CD4-positive, alpha-beta T cell treated with Interleukin-6 at 100 ng/mL for 8 hours (primary cell): ENCODE measurements at places on chromosomes 11 and 22.

DNA sequence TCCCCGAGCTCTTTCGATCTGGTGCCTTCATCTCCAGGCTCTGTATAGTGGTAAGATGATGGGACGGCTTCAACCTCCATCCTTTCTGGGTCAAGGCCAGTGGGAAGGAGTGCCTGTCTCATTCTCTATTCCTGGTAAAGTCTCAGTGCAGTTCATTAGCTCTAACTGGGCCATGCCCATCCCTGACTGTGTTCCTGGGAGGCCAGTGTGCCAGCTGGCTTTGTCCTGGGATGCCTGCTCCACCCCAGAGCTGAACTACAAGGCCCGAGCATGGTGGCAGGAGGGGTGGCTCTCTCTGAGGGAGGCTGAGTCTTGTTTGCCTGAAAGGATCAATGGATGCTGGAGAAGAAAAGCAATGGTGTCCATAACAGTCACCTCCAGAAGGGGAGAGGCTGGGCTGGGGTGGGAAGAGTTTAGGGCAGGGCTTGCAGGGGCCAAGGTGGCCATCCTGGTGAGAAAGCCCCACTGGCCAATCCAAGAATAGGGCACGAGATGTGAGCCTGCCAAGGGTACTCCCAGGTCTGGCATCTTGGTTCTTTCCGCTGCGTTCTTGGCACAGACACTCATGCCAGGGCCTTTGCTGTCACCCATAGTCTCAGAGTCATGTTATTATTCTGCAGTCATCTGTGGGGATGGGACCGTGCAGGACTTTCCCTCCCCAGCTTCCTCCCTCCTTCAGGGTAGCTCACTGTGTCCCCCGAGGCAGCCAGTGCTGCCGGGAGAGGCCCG is 60.1 kb downstream of the PARVB start:
- DNase-seq = no peak

GRCh38 chr22:35538801-35539321 is 1.8 kb upstream of the RASD2 start:
- no peak for DNase-seq

- DNase-seq = peak; percentile 79
These were observed at the start of gene TMEM184B for GRCh38 chr22:38272373-38273134. Gene TMEM184B (minus strand): TSS chr22:38273010. CDS start chr22:38247961, 25,049 bp downstream.

DNA sequence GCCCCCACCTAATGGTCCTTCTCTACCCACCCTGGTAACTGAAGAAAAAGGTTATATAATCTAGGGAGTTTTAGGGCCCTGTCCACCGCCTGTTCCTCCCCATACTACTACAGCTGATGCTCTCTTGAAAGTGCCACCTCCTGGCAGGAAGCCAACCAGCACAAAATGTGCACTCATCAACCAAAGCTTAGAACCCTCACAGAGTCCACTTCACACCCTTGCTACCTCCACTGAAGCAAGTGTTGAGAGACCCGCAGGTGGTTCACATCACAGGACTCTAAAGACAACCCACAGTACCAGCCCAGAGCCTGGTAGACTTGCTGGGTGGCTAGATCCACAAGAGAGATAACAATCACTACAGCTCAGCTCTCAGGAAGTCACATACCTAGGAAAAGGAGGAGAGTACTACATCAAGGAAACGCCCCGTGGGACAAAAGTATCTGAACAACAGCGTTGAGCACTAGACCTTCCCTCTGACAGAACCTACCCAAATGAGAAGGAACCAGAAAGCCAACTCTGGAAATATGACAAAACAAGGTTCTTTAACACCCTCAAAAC is 17.5 kb upstream of the OR10W1 start:
- DNase-seq = no peak

GRCh38 chr11:19775622-19776021 is 63.0 kb downstream of the NAV2 start:
- DNase-seq = no peak

GRCh38 chr11:78432956-78433355 is 15.3 kb upstream of the GAB2 start:
- DNase-seq = no peak

DNA sequence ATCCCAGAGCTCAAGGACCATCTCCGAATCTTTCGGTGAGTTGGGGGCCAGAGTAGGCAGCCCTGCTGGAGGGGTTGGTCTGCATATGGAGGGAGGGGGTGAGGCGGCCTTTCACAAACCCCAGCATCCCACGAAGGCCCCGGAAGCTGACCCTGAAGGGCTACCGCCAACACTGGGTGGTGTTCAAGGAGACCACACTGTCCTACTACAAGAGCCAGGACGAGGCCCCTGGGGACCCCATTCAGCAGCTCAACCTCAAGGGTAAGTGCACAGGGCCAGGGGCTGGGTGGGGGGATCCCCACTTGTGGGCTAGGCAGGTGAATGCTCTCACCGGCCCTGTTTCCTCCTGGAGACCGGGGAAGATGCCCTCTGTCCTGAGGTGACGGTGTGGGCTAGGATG is 6.2 kb downstream of the TRPT1 start:
- no peak for DNase-seq

DNA sequence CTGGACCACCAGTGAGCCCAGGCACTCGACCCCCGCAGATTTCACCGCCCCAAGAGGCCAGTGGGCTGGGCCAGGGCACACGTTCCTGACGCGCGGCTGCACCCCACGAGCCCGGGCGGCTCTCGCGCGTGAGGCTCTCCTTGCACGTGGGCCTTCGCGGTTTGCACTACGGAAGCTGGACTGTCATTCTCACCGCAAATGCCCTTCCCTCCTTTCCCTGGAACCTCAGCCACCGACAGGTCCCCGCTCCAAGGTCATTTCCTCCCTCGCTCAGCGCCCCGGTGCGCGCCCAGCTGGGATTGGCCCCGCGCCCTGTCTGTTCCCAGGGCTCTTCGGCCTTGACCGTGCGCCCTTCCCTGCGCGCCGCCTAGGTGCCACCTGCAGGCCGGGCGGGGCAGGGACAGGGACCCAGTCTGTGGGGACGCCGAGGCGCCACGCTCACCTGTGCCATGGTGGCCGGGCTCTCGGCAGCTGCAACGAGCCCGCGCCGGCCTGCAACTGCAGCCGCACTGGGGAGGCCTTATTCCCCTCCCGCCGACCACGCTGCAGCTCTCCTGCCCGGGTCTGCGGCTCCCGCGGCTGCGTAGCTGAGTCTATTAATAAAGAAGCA is 2.1 kb upstream of the CPT1A start:
- peak; percentile 76 for DNase-seq

GRCh38 chr11:113446938-113447337 is 28.3 kb downstream of the DRD2 start:
- no peak for DNase-seq

GRCh38 chr11:3929232-3929631 is 73.8 kb downstream of the STIM1 start:
- DNase-seq = no peak

- DNase-seq = no peak
These were observed 37.6 kb upstream of the LDLRAD3 start for GRCh38 chr11:35906277-35906661.

DNA sequence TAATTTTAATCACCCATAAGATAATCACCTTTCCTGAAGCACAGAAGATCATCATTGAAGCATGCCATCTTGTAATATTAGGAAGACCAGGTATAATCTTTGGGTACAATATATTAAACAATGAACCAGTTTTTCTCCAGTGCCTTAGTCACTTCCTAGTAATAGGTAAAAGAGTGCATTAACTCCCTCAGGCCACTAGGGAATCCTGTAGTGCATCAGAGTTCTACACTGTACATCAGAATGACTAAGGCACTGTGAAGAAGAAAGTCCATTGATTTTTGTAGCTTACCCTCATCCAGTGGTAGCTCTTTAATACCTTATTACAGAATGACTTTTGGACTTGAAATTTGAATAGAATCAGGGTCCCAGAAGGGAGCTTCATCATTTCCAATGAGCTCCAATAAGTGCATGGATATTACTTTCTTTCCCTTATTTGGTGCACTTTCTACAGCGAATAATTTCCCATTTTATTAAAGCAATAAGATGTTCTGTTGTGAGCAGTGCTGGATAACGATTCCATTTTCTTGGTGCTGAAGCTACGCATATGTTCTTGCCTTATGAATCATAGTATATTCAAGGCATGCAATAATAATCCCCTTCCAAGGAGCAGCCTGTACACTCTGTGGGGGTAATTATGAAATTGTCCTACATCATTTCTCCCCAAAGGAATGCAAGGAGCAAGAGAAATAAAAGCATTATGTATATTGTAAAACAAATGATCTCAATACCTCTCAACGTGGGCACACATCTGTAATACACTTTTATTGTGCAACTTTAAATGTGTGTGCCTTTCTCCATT is 4.7 kb downstream of the C11orf87 start:
- no peak for DNase-seq

DNA sequence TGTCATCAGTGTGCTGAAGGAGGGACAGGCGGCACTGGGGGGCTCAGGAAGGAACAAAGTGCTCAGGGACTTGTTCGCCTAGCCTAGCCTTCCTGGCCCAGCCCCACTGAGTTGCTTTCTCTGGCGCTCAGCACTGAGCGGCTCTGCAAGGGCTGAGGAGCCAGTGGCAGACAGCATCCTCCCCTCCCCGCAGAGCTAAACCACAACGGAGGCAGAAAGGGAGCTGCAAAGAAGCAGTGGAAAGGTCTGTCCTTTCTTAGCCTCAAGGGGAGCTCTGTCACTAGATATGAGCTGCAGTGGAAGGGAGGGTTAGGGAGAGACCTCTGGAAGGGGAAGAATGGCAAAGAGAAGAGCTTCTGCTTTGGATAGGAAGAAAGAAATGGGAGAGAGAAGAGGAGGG is 89.7 kb upstream of the PHOX2A start:
- DNase-seq = peak; percentile 44

DNA sequence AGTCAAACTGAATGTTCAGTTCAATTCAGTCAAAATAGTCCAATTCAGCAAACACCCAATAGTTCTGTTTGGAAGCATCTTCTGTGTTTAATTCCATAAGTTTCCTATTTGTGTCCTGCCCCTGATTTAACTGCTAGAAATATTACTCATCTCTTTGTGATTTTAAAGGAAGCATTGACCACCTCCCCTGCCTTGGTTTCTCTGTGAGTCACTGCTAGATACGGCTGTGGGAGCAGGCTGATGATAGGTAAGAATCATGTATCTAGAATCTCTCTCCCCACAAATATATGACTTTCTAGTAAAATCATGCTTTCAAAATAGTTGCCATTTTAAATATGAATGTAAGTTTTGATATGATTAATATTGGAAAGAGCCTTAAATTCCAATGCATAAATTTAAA is 888.5 kb downstream of the NTM start:
- DNase-seq = no peak

- DNase-seq = no peak
These were observed 1151.2 kb upstream of the CCDC90B start for GRCh38 chr11:84437071-84437980.

- DNase-seq = no peak
These were observed 11.6 kb downstream of the ATXN10 start for GRCh38 chr22:45683248-45683647.

DNA sequence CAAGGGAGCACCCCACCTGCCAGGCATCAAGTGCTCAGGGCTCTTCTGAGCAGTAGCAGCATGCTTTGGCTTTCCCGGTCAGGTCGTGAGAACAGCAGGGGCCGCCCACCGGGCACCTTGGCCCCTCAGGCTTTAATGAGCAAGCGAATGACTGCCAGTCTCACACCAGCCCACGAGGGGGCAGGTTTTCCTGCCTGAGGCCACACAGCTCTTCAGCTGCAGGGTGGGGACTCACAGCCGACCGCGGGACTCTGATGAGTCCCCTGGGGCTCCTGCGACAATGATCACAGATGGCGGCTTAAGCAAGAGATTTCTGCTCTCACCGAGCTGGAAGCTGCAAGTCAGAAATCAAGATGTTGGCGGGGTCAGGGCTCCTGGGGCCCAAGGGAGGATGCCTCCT is 14.3 kb upstream of the FGF19 start:
- DNase-seq = no peak

DNA sequence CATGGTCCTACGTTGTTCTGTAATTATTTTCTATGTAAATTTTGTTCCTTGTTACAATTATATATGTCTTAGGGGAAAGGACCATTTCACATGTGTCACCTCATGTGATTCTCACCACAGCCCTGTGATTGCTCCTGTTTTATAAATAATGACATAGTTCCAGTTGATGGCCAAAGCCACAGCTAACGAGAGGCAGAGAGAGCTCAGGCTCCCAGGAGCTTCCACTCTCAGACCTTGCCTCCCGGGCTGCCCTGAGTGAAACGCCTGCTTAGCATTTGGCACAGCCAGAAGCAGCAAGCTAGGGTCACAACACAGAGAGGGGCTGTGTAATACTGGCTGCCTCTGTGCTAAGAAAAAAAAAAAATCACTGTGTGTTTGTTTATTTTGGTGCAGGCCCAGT is 5.9 kb downstream of the TMEM121B start:
- DNase-seq = no peak

DNA sequence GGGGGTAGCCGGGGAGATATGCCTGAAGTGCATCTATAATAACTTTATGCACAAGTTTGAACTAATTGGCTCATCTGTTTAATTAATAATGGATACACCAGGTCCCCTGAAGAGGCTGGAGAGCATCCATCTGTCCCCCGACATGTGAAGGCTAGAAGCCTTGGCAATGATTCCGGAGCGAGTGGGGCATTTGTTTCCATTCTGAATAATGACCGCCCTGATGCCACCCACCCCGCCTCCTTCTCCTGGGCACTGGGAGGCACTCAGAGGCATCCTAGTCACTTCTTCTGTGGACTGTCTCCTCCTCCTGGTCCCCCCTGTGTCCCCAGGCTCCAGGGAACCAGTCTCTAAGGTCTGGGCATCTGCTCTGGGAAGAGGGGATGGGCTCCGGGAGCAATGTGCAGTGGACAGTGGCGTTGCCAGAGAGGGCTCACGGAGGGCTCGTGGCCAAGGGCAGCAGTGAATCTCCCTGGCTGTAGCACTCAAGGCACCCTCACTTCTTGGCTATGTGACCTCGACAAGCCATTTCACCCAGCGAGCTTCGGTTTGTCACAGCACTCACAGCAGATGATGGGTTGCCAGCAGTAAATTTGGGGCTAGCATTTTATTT is 64.7 kb downstream of the TSPAN18 start:
- no peak for DNase-seq

DNA sequence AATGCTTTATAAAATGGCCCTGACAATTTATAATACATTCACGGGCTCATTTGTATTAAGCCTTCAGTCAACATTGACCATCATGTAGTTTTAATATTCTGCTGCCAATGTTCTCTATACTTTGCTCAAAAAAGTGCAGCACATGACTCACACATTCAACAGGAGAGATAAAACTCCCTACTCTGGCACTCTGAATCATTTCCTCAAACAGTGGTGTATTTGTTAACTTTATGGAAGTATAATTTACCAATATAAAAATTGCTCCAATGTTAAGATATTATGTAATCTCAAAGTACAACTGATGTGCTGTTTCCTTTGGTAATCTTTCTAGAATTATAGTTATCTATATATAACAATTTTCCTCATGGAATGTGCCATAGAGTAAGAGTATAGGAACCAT is 39.9 kb downstream of the MAML2 start:
- DNase-seq = no peak

GRCh38 chr22:26481694-26482093 is 1.9 kb downstream of the HPS4 start:
- no peak for DNase-seq
